ENCODE measurements at places on chromosomes 2 and 18. TPM values are rescaled to one million over a fixed set of nuclear protein-coding genes. Genes with fewer than 3 reads are reported as not detected.

Gene DUSP28
- polyA plus RNA-seq = 9.3 TPM

Gene CIDEA
- 0.61 TPM for polyA plus RNA-seq

Gene GALNT14
- 0.42 TPM for polyA plus RNA-seq

Gene LONRF2
- polyA plus RNA-seq = 3.0 TPM

Gene EML6
- polyA plus RNA-seq = 0.34 TPM

All from heart left ventricle (tissue), 16 donors.